ENCODE measurements at places on chromosomes 16 and 17.

DNA sequence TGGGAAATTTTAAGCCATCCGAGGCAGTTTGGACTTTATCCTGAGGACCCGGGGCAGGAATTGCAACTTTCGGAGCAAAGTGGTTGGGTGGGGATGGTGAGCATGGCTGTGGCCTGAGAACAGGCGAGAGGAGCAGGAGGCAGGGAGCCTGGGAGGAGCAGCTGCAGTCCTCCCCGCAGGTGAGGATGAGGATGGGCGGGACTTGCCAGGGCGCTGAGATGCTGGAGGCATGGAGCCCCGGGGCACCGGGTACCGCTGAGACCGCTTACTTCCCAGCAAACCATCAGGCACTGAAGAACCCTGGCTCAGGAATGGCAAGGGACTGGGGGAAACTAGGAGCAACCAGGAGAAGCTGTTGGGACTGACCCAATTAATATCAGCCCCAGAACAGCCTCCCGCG is 210.8 kb downstream of the GSG1L start:
- DNase-seq: no peak

- DNase-seq: no peak
Observed at GRCh38 chr17:2967515-2967914, 95.9 kb downstream of the OR1D5 start.

GRCh38 chr16:56683424-56684172 is 1.3 kb downstream of the MT1X start:
- DNase-seq: no peak

GRCh38 chr17:80948976-80949450 is 42.6 kb upstream of the CHMP6 start:
- DNase-seq: no peak

DNA sequence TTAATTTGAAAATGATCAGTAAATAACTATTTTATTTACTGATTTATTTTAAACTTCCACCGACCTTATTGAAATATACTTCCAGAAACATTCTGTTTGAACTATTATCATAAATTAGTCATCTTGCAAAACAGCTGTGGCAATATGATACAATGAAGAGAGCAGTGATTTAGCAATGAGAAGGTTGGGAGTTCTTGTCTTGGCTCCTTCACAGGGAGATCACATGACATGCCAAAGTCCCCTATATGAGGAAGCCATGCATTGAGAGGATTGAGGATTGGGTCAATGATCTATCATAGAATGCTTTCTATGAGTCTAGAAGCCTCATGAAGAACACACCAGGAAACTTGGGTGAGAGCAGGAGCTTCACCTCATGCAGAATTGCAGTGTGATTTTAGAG is 222.7 kb downstream of the LGALS9B start:
- no peak for DNase-seq

DNA sequence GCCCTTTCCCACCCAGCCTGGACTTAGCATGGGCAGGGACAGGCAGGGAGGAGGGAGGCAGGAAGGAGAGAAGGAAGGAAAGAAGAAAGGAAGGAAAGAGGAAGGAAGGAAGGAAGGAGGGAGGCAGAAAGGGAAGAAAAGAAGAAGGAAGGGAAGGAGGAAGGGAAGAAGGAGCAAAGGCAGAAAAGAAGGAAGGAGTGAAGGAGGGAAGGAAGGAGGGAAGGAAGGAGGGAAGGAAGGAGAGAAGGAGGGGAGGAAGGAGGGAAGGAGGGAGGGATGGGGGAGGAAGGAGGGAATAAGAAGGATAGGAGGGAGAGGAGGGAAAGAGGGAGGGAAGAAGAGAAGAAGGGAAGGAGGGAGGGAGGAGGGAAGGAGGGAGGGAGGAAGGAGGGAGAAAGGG is 110.4 kb downstream of the SALL1 start:
- no peak for DNase-seq

GRCh38 chr17:62625184-62625869 is 2.1 kb upstream of the MRC2 start:
- no peak for DNase-seq

DNA sequence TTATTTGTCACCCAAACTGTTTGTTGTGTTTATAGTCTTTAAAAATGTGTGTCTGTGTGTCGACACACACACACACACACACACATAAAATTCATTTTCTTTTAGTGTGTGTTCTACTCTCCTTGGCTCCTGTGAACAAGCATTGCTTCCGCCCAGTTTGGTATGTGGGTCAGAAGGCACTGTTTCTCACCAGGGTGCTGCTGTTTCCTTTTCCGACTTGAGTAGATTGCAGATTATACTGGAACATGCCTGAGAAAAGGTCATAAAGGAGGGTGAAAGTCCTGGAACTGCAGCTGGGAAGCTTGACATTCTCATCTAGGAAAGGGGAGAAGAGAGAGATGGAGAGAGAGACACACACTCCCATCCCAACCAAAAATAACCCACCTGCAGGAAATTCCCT is 330.3 kb downstream of the BCAS3 start:
- DNase-seq: no peak
